Neural progenitor cell (in vitro differentiated cells): ENCODE measurements at places on chromosomes 5 and 9. TPM values are rescaled to one million over a fixed set of nuclear protein-coding genes. Genes with fewer than 3 reads are reported as not detected.

PITX1 gene
- not detected in 2 replicates for total RNA-seq

CATSPER3 gene
- total RNA-seq, result 0.19 TPM in 1 of 2 replicates, not detected in the other

FOXI1 gene
- total RNA-seq, result 0.09 TPM in 1 of 2 replicates, not detected in the other

KIF12 gene
- total RNA-seq, result 0.56 and 0.59 TPM in 2 replicates

PRRX2 gene
- total RNA-seq, result 1.5 and 5.2 TPM in 2 replicates

ANKDD1B gene
- total RNA-seq, result 0.40 and 0.60 TPM in 2 replicates

SIT1 gene
- total RNA-seq, result 0.56 and 0.86 TPM in 2 replicates

OTP gene
- not detected in 2 replicates for total RNA-seq
